ENCODE measurements at places on chromosomes 16 and 17.

DNA sequence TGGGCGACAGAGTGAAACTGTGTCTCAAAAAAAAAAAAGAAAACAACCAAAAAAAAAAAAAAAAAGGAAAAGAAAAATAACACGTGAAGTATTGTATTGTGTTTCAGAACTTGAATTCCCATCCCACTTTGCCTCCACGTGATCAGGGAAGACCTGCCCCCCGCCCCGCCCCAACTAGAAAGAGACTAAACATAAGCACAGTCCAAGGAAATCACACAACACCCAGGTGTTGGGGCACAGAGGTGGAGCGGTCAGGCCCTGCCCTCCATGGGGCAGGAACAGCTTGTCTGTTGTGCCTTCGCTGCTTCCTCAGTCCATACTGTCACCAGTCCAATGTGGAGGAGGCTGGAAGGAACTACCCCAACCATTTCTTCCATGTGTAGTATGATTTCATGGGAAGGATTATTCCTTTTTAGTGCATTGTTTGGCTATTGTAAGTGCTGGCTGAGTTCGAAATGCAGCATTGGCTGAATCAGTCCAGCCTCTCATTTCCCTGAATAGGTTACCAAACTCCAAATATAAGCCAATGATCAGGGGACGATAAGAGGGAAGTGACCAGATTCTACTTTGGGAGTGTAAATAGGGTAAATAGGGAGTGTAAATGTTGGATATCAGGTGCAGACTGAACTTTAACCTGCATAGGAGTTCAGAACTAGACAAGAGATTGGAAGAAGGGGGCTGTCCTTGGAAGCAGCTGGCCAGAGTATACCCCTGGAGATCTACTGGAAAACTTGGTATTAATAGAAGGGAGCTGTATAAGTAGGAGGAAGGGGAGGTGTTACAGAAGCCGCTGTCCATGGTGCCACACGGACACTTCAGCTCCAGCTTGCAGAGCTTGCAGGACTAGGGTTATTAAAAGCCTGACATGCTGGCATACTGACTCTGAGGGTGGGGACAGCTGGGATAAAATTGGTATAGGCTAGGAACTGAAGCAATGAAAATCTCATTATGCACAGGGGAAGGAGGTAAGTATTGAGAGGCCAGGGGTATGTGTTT, 50.7 kb downstream of the TANGO6 start:
- no peak for DNase-seq

GRCh38 chr16:5072334-5073278, 963 bp downstream of the ALG1 start:
- no peak for DNase-seq

GRCh38 chr17:30363715-30364202, 15.0 kb upstream of the CPD start:
- no peak for DNase-seq

DNA sequence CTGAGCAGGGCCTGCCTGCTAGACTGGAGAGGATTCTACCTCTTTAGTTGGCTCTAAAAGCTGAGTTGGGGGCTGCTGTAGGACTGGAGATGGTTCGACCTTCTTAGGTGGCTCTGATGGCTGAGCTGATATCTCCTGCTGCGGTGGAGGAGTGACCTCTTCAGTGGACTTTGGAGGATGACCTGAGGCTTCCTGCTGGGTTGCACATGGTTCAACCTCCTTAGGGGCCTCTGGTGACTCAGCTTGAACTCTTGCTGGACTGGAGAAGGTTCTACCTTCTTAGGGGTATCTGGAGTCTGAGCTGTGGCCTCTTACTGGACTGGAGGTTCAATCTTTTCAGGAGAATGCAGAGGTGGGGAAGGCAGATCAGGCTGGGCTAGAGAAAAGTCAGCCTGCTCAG, 48.9 kb upstream of the TMEM97 start:
- DNase-seq, result no peak

GRCh38 chr16:4032768-4033167, 83.5 kb downstream of the ADCY9 start:
- no peak for DNase-seq

DNA sequence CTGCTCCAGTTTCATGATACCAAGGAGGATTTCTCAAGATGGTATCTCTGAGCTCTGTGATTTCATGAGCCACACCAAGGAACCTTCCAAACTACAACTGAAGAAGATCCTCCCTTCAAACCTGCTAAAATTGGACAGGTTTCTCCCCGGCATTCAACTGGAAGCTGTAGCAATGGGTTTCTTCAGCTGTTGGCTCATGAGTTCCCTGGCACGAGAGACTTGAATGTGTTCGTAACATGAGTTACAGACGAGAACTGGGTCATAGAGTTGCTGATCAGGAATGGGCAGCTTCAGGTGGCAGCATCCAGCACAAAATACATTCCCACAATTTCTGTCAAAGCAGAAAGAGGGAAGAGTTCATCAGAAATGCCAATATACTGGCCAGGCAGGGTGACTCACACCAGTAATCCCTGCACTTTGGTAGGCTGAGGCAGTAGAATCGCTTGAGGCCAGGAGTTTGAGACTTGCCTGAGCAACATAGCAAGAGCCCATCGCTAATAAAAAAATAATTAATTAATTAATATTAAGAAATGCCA, 3.4 kb upstream of the HSF5 start:
- DNase-seq, result no peak

DNA sequence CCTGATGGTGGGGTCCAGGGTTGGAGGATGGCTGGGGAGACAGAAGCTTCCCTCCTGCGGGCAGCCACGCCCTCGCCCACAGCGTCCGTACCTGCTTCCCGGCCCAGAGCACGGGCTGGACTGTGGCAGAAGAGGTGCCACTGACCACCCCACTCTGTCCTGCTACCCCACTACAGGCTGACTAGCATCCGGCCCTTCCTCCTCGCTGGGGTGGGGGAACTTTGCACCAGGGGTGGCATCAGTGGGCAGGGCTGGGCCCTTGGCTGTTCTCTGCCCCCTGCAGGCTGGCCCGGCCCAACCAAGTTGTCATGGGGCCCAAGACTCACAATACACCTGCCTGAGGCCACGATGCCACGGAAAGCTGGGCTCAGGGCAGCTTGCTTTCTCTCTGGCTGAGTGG, 73.0 kb downstream of the KLHDC4 start:
- no peak for DNase-seq

DNA sequence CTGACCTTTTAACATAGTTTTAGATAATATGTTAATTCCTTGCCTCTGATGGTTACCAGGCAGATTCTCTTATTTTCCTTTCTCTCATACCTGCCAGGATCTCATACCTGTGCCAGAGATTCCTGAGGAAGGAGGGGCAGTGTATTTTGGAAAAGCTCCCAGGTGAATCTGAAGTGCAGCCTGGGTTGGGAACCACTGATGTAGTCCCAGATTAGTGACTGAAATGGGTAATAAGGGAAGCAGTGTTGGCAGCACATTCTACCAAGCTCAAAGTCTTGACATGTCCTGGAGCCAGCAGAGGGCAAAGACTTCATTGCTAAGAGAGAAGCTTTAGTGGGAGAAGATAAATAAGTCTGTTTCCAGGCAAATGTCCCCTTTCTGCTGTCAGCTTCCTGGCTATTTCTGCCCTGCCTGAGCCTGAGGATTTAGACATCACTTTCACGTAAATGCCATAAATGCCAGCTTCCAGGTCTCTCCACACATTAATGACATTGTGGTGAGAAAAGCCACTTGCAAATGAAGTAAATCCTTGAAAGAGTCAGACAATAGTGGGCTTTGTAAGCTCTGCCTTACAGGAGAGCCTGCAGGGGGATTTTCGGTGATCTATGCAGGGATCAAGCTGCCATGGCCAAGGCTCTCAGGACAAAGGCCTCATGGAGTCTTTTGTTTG, 40.9 kb upstream of the C16orf78 start:
- DNase-seq, result no peak

GRCh38 chr17:14374268-14374667, 73.4 kb downstream of the HS3ST3B1 start:
- DNase-seq, result no peak

DNA sequence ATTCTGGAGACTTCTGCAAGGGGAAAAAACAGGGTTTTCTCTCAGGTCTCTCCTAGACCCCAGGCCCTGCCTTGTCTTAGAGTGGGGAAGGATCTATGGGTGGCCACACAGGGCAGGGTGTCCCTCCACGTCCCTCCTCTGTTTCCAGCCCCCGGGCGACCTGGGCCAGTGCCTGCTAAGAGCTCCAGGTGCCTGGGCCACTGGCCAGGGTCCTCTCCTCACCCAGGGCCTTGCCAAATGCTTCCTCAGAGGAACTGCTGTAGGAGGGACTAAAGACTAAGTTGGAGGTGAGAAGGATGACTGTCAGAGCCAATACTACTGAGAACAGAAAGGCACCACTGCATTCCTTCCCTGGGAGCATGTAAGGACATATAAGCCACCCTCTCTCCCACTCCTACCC, 11.4 kb downstream of the NOS2 start:
- no peak for DNase-seq

DNA sequence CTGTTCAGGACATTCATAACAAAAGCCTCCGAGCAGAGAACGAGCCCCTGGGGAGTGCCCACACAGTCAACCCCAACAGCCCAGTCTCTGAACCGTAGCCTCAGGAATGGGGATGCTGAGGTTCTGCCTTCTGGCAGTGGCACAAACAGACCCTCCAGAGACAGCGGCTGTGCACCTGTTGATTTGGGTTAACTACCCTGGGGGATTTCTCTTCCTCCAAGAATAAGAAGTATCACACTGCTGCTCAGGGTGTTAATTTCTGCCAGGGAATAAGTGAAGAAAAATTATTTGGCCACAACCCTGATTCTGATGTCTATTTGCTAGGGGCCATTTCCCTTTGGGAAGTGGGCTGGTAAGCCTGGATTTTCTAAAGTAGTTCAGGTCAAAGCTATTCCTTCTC, 51.0 kb upstream of the PIRT start:
- no peak for DNase-seq

DNA sequence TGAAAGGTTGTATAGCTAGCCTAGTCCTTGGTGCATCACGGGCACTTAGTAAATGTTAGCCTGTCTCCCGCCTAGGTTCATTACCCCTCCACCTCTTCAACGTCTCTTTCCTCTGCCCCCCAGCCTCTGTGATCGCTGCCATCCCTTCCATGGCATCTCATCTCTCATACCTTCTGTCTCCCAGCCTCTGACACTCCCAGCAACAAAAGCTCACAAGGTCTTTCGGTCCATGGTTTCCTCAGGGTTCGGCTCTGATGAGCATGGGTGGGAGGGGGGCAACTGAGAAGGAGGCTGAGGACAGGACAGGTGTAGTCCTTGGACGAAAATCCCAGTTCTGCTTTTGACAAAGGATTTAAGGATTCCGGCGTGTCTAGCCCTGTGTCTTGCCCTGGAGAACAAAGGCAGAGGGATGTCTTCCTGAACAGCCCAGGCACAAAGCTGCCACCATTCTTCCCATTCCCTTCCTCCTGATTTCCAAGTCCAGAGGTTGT, 16.7 kb downstream of the CCR7 start:
- DNase-seq, result no peak

DNA sequence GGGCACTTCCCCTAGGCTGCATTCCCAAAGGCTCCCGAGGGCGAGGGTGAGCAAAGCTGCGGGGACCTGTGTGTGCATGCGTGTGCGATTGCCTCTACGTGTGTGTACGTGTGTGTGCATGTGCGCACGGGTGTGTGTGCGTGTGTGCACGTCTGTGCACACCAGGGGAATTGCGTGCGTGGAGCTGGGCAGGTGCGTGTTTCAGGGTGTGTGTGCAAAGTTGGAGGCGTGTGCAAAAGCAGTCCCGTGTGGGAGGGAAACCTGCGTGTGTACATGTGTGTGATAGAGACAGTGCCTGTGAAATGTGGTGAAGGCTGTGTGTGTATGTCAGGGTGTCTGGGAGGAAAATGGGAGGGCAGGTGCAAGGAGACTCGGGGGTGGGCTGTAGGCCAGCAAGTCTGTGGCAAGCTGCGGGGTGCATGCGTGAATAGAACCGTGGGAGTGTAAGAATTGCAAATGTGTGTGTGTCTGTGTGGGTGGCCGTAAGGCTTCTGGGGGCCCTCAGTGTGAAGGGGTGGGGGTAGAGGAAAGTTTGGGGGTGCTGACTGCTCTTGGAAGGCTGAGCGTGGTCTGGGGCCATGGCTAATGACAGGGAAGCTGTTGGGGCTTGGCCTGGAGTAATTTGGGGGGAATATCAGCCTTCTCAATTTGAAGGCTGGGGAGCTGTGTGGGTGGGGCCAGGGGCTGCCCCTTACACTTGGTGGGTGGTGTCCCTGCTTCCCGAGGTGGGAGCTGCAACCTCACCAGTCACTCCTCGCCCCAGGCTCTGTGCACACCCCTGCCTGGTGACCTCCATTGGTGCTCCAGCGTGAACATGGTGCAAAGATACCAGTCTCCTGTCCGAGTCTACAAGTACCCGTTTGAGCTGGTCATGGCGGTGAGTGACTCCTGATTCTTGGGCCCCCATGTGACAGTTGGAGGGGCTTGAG, 644 bp downstream of the SEC14L5 start:
- no peak for DNase-seq

GRCh38 chr17:50664788-50665458, 30.2 kb downstream of the ABCC3 start:
- no peak for DNase-seq

GRCh38 chr17:38451840-38452529, 23.7 kb downstream of the ARHGAP23 start:
- DNase-seq, result no peak

- DNase-seq, result peak; percentile 12
Measured at GRCh38 chr17:80220054-80220735, at the start of the genes SGSH and SLC26A11. TSS of gene SGSH (minus strand) at chr17:80220333. CDS start at chr17:80220313, 20 bp downstream. TSS of gene SLC26A11 (plus strand) at chr17:80220427. CDS start at chr17:80221561, 1,134 bp downstream.

- no peak for DNase-seq
Measured at GRCh38 chr17:44108440-44109311, 14.8 kb downstream of the HDAC5 start.

DNA sequence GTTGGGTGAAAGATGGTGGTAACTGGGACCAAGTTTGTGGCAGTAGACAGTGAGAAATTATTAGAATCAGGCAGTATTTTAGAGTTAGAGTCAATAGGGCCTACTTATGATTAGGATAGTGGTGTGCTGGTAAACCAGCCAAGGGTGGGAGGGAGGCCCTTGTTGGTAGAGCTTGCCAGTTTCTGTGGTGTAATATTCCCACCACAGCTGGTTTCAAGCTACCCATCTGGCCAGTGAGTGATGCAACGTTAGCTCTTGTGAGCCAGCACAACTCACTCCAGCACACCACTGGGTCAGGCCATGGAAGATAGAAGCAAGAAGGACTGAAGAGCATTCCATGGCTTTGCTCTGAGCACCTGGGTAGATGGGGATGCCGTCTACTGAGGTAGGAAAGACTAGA, 34.9 kb downstream of the GNAO1 start:
- no peak for DNase-seq

GRCh38 chr17:64270885-64271284, 7.8 kb upstream of the TEX2 start:
- no peak for DNase-seq

DNA sequence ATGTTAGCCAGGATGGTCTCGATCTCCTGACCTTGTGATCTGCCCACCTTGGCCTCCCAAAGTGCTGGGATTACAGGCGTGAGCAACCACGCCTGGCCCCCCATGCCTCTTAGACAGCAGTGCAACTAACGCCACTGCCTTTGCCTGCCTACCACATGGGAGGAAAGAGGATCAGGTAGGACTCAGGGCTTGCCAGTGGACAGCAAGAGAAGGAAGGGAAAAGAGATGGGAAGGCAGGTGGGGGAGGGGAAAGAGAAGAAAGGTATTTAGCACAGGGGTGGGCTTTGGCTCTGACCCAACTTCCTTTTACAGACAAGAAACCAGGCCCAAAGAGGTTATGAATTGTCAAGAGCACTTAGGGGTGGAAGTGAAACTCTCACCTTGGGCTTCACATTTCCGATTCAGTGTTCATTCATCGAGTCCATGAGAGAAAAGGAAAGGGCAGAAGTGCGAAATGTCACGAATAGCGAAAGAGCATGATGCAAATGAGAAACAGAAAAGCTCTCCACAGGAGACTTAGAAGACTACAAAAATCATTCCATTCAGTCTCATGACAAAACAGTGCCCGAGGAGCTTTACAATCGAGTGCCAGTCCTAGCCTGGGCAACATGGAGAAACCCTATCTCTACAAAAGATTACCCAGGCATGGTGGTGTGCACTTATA, 36.4 kb downstream of the CDK5R1 start:
- no peak for DNase-seq

GRCh38 chr16:48687421-48688038, 77.5 kb upstream of the N4BP1 start:
- DNase-seq, result peak; percentile 8
